ENCODE measurements at places on chromosomes 1 and 21.

DNA sequence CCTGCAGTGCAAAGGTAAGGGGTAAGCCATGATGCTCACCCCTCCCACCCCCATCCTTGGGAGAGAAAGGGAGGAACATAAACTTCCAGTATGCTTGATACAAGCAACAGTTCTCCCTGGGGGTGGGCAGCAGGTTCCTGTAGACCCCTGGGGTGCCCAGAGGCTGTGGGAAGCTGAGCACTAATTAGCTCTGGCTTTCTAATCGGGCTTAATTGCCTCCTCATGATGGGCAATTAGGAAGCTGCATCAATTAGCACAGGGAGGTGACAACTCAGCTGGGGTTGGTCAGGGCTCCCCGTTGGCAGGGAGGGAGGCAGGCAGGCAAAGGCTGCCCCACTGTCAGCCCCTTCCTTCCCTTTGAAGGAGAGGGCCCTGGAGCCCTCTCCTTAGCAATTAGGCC is 15.7 kb upstream of the LMNA start:
- DNase-seq, result no peak

GRCh38 chr1:110945626-110946025 is 18.1 kb downstream of the LRIF1 start:
- DNase-seq, result no peak

GRCh38 chr1:228778466-228778865 is 43.2 kb downstream of the RHOU start:
- no peak for DNase-seq

DNA sequence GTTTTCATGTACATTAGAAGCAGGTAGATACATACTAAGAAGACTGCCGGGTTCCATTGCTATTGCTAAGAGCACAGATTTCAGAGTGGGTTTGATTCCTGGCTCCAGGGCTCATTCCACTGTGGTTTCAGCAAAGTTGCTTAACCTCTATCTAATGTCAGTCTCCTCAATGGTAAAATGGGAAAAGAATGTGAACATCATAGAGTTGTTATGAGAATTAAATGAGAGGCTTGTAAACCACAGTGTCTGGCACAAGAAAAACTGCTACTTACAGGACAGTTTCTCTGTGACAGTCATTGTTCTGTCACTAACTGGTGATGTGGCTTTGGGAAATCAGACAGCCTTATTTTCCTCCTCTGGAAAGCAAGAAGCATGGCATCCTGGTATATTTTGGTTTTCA is 10.7 kb upstream of the PLXNA2 start:
- DNase-seq, result no peak

GRCh38 chr1:67839826-67840225 is 6.6 kb upstream of the GNG12 start:
- DNase-seq, result no peak

- no peak for DNase-seq
Measured at GRCh38 chr1:221187174-221187573, 307.9 kb downstream of the HLX start.

GRCh38 chr1:187960125-187960638 is 1131.4 kb downstream of the PLA2G4A start:
- DNase-seq, result no peak

DNA sequence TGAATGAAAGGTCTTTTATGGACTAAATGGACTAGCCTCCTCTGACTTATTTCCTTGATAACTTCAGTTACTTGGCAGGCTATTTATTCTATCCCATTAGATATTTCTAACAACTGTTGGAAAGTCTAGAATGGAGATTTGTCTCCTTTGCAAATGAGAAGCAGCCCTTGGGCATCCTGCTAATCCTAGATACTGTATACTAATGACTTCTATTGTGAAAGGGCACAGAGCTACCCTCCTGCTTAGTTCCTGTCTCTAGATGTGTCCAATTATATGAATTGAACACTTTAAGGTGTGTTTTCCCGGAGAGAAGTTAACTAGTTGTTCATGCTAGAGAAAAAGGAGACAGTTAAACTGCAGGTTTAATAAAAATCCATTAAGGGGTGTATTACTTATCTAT is 10.2 kb upstream of the NCMAP start:
- DNase-seq, result no peak

GRCh38 chr1:114750780-114751179 is 7.0 kb downstream of the CSDE1 start:
- DNase-seq, result no peak

GRCh38 chr21:39669976-39670661 is 57.4 kb downstream of the B3GALT5 start:
- no peak for DNase-seq

DNA sequence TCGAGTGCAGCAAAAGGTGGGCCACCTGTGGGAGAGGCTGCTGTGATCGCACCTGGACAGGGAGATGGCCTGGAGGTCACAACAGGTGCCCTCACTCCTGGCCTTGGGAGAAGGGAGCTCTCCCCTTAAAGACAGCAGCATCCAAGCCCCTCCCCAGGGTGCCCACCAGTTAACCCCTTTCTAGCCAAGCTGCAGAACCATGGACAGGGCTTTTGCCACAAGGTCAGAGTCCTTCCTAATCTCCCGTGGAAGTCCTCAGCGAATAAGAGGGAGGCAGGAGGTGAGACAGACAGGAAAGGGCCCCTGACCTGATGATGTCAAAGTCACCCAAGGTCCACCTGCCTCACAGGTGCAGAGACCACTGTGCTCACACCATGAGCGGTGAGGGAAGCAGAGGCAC is 1.7 kb downstream of the CNTN2 start:
- no peak for DNase-seq

GRCh38 chr1:170225781-170226530 is 80.2 kb downstream of the NTMT2 start:
- DNase-seq, result no peak

GRCh38 chr1:202687370-202687769 is 22.9 kb downstream of the SYT2 start:
- DNase-seq, result no peak

DNA sequence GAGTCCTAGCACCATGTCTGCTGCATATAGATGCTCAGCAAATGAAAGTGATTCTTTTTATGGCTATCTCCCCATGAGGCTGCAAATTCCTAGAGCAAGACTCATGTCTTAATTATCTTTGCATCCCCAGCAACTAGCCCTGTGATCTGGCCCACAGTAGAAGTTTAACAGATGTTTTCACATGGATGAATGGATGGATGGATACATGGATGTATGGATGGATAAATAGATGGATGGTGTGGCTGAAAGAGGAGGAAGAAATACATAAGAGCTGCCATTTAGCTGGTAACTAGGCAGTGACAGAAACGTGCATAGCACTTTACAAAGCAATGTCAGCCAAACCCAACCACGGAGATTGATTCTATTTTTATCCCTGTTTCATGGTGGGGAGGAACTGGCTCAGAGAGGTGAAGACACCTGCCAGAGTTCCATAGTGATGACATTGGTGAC is 32.7 kb upstream of the ZBTB40 start:
- DNase-seq, result no peak

- DNase-seq, result no peak
Measured at GRCh38 chr1:115021145-115021544, 8.5 kb upstream of the TSHB start.

- DNase-seq, result no peak
Measured at GRCh38 chr21:25550352-25551120, 56.7 kb downstream of the MRPL39 start.

GRCh38 chr1:36951292-36951750 is 83.0 kb downstream of the GRIK3 start:
- DNase-seq, result no peak

GRCh38 chr1:217026531-217026930 is 303.3 kb upstream of the ESRRG start:
- no peak for DNase-seq

DNA sequence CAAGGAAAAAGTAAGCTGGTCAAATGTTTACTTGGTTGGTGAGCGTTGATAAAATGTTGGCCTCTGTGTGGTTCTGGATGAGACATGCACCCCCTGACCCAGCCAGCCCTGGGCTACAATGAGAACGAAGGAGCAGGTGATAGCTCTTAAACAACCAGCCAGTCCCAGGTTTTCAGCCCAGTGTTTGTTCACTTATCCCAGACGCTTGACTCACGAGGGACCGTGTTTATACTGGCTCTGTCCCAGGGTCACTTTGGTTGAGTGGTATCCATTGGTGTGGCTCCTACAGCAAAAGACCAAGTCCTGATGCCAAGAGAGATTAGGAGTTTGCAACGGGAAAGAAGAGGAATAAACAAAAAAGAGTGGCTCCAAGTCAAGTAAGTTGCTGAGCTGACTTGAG is 86.9 kb downstream of the KCNJ15 start:
- no peak for DNase-seq

- no peak for DNase-seq
Measured at GRCh38 chr1:16158025-16158424, 2.2 kb upstream of the EPHA2 start.

DNA sequence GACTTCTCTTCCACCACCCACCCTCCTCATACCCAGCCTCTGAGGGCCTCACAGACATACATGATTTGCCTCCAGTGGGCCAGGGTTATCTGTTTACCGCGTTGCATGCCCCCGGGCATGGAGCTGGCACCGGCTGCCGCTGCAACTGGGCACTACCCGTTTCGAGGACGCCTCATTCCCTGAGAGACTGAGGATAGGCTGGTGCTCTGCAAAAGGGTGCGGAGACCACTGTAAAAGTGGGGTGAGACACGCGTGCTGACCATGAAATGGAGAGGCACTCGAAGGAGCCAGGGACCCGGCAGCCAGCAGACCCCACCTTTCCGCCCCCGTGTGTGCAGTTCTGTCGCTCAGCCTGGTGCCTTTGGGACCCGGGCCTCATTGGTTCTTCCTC is 20.6 kb downstream of the TP73 start:
- DNase-seq, result no peak

GRCh38 chr1:17874231-17874630 is 119.1 kb downstream of the ACTL8 start:
- DNase-seq, result no peak

DNA sequence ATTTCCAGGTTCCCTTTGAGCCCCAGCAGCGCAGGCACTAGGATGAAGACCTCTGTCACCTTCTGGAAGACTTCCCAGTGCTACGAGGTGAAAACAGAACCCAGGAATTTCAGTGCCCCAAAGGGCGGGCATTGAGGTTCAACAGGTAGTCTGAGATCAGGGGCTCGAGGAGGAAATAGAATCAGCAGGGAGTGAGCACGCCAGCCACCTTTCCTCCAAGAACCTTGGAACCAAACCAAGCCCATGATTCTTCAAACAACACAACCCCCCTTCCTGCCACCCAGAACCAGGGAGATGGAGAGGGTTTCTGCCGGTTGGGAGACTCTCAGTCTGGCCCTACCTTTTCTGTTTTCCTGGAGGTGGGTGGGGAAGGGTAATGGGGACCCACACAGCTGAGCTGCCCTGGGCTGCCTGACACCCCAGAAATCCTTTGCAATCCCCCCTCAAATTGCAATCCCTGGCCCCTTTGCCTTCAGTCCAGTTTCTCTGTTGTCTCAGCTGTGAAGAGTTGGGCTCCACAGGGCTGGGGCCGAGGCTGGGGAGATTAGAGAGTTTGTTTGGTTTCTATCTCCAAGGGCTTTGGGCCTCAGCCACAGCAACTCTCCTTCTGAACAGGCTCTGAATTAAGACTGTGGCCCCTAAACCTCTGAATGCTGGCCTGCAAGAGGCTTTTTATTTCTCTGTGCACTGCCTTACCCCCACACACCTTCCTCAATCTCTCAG is 11.9 kb downstream of the SLC41A1 start:
- DNase-seq, result no peak

GRCh38 chr1:8818325-8818775 is 910 bp upstream of the RERE start:
- DNase-seq, result no peak

- no peak for DNase-seq
Measured at GRCh38 chr1:65229201-65229600, 80.1 kb upstream of the DNAJC6 start.

DNA sequence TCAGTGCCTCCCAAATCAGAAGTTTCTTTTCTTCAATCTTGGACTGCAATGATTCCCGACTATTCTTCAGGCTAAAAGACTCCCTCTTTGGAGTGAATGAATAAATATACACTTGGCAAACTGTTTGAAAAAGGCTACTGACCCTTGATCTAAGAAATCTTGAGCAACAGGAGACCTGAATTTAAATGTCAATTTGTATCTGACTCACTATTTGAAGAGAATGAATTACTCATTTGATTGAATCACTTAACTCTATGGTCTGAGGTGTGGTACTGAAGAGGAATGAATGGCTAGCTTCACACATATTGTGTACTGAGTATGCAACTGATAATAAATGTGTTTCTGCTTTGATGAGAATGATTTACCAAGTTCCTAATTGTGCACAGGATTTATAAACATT is 4.6 kb upstream of the SMG7 start:
- DNase-seq, result no peak

GRCh38 chr1:61124078-61124477 is 41.7 kb downstream of the NFIA start:
- DNase-seq, result no peak

DNA sequence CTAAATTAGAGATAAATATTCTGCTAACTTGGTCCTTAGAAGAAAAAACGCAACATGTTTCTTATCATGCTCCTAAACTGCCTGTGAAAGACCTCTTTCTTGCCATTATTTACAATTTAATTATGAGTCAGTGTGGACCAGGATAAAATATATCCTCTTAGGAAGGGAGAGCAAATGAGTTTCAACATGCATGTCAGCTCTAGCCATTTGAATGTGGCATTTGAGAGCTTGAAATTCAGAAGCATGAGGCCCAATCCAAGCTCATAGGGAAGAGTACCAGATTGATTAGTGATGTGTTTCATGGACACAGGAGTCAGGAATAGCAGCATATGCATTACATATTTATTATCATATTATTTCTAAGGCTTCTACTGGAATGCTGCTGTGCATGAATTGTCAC is 39.3 kb downstream of the TBX15 start:
- no peak for DNase-seq

DNA sequence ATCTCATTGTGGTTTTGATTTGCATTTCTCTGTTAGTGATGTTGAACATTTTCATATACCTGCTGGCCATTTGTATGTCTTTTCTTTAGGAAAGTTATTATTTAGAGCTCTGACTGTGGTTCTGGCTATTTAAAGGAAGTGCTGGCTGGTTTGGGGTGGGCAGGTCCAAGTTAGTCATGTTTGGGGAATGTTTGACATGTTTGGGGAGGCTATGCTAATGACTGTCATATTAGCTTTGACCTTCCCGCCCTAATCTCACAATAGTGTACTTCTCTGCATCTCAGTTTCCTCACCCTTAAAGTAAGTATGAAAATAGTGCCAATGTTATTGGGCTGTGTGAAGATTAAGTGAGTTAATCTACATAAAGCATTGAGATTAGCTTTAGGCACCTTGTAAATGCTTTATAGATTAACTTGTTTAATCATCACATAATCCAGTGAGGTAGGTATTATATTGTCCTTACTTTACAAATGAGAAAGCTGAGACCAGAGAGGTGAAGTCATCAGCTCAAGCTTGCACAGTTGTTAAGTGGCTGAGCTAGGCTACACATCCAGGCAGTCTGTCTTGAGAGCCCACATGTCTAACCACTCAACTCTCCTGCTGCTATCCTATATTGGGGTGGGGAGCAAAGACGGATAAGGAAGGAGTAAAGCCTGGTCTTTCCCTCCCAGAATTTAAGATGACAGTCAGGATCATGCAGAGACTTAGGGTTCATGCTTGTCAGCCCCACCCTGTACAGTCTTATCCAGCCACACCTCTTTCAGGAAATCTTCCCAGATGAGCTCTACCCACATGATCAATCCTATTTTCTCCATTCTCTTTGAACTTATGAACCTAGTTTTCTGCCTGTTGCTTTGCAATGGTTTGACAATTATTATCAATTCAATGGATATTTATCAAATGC is 22.8 kb upstream of the CRNN start:
- DNase-seq, result no peak
